ENCODE measurements at places on chromosomes 7 and 10.

DNA sequence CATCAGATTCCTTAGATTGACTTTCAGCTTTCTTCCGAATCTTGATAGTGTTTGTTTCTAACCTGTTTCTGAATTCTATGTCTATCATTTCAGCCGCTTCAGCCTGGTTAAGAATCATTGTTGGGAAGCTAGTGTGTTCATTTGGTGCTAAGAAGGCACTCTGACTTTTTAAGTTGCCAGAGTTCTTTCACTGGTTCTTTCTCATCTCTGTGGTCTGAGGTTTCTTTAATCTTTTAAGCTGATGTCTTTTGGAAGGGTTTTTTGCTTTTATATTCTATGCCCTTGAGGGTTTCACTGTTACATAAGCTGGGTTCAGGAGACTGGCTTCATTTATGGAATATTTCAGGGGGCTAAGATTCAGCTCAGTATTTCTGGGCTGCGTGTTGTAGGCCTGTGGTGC is 104.5 kb upstream of the PRSS58 start:
- no peak for ATAC-seq

GRCh38 chr7:25565949-25566348 is 337.7 kb upstream of the NPVF start:
- ATAC-seq: no peak

DNA sequence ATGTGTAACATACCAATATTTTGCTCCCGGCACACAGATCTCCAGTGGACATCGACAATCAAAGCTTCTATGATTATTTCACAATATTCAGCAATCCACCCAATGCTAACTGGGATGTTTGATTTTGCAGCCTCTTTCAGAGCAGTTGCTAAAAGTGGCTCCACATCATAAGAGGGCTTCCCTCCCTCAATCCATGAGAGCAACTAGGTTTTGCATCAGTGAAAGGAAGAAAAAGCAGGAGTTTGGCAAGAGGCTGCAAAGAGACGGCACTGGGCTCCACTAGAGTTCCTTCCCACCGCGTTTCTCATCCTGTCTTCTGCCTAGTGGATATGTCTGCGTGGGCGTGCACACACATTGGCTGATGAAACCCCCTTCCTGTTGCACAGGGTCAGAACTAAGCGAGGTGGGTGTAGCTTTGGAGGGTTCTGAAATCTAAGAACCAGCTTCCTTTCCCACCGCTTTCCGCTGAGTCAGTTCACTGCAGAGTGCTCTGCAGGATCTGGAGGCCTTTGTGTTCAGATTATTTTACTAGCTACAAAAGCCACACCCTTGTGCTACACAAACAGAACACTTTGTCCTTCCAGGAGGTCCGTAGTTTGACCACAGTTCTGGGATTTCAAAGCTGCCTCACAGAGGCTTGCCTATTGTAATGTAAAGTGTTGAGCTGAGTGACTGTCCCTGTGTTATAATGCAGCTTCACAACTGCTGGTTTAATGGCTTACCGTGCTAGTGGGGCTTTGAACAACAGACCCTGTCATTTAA is 28.1 kb downstream of the ARL4A start:
- no peak for ATAC-seq

DNA sequence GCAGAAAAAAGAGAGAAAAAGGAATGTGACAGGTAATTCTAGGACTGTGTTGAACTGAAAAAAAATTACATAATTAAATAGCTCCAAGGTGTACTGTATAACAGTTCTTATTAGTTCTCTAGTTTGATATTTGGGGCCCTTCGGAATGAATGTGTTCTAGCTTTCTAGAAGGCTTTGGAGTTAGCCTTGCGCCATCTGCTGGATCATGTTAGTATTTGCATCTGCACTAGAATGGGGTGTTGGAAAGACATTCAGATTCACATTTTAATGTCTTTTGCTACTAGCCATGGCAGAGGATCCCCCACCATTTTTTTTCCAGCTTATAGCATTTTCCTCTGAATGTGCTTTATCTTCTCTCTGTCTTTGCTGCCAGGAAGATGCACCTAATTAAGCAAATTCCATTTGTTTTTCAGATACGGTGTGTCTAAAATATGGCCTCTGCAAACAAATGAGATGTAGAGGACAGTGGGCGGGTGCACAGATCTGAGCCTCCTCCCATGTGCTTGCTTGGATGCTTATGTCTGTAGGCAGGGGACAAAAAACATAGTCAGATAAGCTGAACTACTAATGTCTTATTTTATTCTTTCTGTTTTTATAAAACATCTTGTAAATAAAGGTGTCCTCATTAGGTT is 238.5 kb downstream of the PHF14 start:
- ATAC-seq: peak; percentile 44

GRCh38 chr7:44914992-44915607 is 29.8 kb upstream of the PURB start:
- peak; percentile 94 for ATAC-seq

GRCh38 chr7:95028683-95029082 is 121.3 kb downstream of the PPP1R9A start:
- no peak for ATAC-seq

DNA sequence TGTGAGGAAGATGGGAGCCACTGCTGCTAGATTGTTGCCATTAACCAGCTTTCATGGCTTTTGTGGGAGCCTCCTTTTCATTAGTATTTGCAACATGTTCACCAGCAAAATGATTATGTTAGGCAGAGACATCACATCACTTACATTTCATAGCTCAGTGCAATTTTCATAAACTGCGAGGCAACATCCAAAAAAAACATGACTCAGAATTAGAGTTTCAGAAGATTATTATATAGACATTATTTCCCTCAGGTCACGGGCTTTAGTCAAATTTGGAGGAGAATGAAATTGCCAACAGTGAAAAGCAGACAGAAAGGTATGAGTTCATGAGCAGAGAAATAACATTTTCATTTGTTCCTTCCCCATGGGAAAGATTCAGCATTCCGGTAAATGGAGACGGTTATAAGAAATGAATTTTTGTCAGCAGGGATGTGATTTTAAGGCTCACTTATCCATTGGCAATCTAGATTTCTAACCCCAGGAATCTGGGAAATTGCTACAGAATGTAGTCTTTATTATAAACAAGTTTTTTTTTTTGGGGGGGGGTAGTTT is 573.2 kb downstream of the AUTS2 start:
- ATAC-seq: no peak

- ATAC-seq: no peak
These were observed 118.8 kb upstream of the LYZL2 start for GRCh38 chr10:30748152-30748973.

GRCh38 chr7:40711706-40712105 is 576.9 kb downstream of the SUGCT start:
- no peak for ATAC-seq

- no peak for ATAC-seq
These were observed 1.3 kb upstream of the NAPEPLD start for GRCh38 chr7:103150192-103150591.

DNA sequence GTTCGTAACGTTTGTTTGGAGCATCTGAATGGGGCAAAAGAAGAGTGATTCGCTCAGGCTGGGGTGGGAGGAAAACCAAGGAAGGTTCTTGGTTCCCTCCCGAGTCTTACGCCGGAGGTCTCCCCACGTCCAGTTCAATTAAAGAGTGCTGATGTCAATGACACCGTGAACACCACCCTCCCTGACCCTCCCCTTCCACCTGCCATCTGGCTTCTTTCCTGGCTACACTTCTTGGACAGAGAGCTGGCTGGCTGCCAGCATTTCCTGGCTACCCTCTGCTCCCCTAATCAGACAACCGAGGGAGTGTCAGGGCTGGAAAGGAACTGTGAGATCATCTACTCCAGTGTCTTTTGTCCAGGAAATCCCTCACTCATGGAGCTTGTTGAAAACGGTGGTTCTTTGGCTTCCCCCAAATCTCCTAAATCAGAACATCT is 24.1 kb upstream of the FFAR4 start:
- no peak for ATAC-seq

DNA sequence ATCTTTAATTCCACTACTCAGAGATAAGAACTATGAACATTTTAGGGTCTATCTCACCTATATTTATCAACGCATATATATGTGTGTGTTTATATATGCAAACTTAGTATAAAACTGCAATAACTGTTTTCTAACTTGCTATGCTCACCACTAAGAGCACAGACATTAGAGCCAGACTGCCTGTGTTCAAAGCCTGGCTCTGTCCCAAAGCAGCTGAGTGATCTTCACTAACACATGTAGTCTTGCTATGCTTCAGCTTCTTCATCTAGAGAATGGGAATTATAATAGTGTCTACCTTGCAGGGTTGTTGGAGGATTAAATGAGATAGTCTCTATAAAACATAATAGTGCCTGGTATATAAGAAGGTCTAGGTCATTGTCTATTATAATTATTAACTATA is 165.5 kb downstream of the MAGI2 start:
- no peak for ATAC-seq

DNA sequence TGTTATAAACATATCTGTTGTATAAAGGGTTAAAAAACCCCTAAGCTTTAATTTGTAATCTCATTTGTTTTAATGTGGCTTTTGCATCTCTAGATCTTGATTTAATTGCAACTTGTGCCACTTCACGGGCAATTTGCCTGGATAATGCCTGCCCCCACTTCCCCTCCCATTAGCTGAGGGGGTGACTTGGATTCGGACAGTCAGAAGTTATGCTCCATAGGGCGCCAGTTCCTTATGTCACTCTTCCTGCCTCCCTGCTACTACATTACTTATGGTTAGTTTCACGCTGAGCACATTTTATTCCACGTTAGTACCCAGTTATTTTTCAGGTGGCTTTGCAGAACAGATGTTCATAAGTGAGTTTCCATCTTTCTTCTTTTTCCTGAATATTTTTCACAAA is 1015.2 kb upstream of the PHF14 start:
- no peak for ATAC-seq

- ATAC-seq: no peak
These were observed 207.0 kb downstream of the MLLT10 start for GRCh38 chr10:21740989-21741388.

DNA sequence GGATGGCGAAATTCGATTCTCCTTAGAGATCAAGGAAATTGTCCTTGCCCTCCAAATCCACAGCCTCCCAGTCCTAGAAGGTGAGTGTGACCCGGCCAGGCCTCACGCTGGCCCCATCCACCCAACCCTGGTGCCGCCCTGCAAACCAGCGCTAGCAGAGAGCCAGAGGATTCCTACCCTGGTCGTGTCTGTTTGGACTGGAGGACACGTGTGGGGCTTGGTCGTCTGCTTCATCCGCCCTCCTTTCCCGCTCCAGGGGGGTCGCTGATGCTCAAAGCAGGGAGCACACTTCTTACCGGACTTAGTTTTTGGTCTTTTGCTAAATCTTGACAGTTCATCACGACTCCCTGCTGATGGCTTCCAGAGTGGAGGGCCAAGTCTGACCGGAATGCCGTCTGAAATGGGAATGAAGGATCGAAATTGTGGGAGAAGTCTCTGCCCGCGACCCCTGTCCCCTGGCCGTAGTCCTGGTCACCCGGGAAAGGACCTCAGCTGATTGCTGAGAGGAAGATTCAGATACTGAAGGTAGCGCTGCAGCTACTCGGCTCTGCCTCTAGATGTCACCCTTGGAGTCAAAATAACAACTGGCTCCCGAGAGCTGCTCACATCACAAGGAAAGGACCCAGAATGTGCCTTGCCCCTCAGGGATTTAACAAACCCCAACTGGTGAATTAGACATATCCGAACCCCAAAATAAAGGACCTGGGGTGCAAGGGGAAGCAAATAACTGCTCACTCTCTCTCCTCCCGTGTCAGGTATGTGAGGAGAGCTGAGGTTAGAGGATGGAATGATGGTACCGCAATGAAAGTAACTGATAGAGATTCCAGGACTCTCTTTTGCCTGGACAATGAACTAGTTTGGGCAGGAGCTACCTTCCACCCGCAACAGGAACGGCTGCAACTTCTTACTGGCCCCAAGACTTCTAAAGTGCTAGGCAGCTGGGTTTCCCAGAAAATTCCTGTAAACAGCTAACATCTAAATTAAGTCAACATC is 23.5 kb upstream of the ORC5 start:
- peak; percentile 74 for ATAC-seq

GRCh38 chr7:3102159-3102558 is 58.5 kb upstream of the CARD11 start:
- ATAC-seq: no peak

- ATAC-seq: peak; percentile 92
These were observed at the start of gene RTKN2 for GRCh38 chr10:62268399-62269114. TSS of gene RTKN2 (minus strand) at chr10:62268844. CDS start at chr10:62268610, 234 bp downstream.

DNA sequence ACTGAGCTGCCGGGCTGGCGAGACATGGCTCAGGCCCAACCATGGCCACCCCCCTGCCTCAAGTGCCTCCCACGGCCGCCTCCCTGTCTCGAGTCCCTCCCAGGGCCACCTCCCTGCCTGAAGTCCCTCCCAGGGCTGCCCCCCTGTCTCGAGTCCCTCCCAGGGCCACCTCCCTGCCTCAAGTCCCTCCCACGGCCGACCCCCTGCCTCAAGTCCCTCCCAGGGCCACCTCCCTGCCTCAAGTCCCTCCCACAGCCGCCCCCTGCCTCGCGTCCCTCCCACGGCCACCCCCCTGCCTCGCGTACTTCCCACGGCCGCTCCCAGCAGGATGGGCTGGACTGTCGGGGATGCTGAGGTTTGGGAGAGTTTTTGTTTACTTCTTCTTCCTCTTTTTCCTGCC is 462.5 kb downstream of the PTPRN2 start:
- no peak for ATAC-seq

- ATAC-seq: no peak
These were observed 694.6 kb upstream of the SORCS1 start for GRCh38 chr10:107859065-107859464.

DNA sequence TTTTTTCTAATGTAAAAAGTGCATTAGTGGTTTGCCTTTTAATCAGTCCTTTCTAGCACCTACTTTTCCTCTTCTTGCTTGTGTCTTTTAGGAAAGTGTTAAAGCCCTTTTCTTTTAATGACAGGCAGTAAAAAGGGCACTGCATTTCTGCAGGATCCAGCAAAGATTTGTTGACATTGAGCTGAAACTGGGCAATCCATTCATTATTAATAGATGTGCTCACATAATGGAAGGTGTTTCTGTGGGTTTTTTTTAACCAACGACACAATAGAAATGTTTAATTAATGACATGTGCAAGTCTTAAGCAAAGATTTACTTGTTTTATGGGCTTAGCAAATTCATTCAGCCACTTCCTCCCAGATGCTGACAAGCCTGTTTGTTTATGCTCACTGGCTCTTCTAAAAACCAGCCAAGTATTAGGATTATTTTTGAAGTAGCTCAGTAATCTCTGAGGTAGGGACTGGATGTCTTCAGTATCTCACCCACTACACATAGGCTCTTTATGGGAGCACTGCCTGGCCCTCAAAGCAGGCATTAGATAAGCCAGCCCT is 1201.1 kb downstream of the SORCS1 start:
- no peak for ATAC-seq

DNA sequence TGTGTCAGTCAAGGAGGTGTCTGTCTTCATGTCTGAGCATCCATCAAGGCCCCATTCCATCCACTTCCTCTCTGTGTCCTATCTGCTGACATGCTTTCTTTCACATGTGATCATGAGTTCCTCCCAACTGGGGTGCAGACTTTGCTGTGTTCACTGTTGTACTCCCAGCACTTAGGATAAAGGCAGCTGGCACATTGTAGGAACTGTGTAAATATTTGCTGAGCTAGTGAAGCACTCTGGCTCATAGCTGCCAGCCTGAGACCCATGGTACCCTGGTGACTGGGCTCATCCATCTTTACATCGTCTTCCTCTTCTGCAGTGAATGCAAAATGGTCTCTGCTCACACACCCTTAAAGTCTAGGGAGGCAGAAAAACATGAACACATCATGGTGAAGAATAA is 242.2 kb upstream of the IGFBP3 start:
- ATAC-seq: no peak
